ENCODE measurements at places on chromosomes 6 and 20. TPM values are rescaled to one million over a fixed set of nuclear protein-coding genes. Genes with fewer than 3 reads are reported as not detected.

GRCh38 chr6:57198926-57199636 is 23.0 kb downstream of the RAB23 start:
- no peak for DNase-seq

CRIP3 gene
- total RNA-seq, result 2.0 TPM

GRCh38 chr20:37559312-37560027 is 31.8 kb upstream of the BLCAP start:
- no peak for DNase-seq

TRIM10 gene
- 0.38 TPM for total RNA-seq

DNA sequence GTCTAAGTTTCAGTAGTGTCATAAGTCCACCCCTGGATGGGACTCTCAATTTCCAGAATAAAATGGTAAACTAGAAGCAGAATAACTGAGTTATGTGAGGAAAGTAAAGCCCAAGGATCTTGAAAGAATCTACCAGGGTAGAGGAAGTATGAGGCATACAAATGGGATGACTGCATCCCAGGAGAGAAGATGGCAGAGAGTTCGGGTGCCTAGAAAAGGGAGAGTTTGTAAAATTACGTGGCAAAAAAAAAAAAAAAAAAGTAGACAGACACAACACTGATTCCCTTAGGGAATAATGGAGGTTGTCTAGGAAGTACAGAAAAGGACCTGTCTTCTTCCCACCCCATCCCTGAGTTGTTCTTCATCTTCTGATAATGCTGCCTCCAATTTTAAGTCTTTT is 3.4 kb downstream of the GABBR1 start:
- DNase-seq, result no peak

C20orf173 gene
- not detected for total RNA-seq

IL17F gene
- 119 TPM for total RNA-seq

DNA sequence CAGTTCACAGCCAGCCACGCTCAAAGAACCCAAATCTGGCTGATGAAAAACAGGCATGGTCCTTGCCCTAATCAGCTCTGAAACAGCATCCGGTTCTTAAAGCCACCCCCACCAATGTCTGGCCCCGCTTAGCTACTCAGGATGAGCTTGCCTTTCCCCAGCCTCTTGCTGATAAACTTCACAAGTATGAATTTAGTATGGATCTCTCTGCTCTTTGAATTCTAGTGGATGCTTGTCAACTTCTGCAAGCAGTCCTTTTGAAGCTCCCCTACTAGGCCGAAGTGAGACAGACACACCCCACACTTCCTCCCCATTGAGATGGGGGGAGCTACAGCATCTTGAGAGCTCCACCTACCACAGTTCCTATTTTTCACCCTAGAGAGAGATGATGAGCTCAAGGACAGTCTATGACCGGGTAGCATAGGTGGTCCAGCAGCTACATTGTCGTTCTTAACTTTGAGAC is 36.7 kb downstream of the EBF4 start:
- DNase-seq, result peak; percentile 52

WFDC5 gene
- total RNA-seq, result not detected

C20orf202 gene
- total RNA-seq, result not detected

DNA sequence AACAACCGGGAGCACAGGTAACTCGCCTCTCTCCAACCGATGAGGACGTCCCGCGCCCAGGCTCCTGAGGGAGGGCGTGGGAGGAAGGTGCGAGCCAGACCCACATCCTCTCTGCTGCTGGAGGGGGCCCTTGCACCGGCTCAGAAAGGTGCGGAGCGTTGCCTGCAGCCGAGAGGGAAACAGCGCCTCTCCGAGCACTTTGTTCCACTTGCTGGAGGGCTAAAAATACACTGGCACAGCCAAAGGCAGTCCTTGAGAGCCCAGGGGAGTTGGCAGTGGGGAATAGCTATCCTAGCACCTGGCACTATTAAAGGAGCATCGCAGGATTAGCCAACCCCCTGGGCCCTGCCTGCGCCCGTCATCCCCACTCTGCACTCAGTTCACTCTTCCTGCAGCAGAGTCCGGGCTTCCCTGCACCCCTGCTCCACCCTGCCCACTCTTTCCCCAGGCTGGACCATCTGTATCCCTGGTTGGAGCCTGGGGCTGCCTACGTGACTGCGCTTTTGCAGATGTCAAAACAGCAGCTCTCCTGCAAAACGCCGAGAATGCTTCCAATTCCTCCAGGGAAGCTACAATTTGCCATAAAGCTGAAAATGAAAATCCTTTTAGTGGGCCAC is 108.9 kb downstream of the SNX5 start:
- DNase-seq, result peak; percentile 54

PLA2G7 gene
- not detected for total RNA-seq

- DNase-seq, result no peak
These were observed 603 bp downstream of the TASP1 start for GRCh38 chr20:13638162-13638495.

DNA sequence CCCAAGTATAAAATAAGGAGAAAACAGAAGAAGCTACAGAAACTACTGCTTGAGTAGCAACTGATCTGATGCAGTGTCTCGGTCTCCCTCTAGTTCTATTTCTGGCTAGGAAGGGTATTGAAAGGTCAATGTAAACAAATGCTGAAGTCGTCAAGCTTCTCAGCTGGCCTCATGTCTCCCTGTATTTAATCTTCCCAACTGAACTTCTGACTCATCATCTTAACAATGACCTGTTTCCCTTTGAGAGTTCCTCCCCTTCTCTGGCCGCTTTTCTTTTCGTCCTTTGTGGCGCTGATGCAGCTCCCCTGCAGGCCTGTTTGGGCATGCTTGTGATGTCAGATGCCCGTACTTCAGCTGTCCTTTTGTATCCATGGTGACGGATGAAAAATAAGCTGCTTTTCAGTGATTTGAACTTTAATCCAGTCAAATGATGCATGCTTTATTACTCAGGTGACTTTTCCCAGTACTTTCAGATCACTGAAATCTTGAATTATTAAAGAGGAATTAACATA is 7.8 kb upstream of the LCA5 start:
- no peak for DNase-seq

DNA sequence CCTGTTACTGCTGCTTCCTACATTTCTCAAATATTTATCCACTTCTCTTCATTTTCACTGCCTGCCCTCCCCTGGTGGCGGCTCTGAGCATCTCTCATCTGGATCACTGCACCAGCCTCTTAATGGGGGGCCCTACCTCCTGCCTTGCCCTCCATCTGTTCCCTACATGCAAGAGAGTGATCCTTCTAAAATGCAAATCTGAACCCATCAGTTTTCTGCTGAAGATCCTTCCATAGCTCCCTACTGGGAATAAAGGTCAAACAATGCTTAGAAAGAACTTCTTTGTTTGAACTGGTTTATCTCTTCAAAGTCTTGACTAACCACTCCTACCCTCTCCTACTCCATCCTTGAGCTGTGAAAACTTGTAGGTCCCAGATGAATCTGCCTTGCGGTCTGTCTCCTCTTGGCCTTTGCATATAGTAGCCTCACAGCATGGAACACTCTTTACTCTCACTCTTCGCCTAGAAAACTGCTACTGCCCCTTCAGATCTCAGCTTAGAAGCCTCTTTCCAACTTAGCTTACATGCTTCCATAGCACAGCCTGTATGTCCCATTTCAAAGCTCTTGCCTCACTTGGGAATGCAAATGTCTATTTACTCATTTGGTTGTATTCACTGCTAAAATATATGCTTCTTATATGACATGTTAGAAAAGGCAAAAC is 119.3 kb downstream of the QRSL1 start:
- no peak for DNase-seq

DNA sequence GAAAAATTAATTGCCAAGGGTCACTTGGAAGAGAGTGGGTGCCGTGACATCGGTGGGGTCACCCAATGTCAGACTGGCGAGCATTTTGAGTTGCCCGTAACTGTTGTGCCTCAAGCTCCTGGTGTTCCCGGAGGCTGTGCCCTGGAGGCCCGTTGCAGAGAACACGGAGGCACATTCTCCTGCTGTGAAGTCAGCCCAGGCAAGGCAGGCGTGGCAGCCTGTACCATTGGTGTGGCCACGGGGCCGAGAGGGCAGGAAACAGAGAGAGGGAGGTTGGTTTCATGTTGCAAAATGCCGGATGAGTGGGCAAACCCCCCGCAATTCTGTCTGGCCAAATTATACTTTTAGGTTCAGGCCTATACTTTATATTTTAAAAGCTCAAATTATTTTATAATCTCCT is 81.2 kb downstream of the THBS2 start:
- DNase-seq, result no peak

DNA sequence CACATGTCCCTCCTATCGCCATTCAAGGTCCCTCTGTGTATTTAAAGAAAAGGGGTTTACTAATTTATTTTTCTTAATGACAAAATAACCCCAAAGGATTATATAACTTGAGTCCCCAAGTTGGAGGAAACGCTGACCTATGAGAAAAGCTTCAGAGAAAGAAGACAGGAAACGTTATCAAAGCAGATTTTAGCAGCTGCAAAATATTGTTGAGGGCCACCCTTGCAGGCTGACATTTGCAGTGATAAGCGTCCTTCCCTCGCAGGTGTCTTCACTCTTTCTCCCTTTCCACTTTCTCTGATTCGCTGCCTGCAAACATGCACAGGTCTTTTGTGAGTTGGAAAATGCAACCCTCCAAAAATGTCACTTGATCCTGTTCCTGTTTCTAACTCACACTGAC is 103.2 kb upstream of the RIPOR2 start:
- no peak for DNase-seq

Data from activated CD4-positive, alpha-beta memory T cell treated with anti-CD3 and anti-CD28 coated beads for 36 hours (primary cell).